Activated naive CD8-positive, alpha-beta T cell treated with anti-CD3 and anti-CD28 coated beads for 36 hours (primary cell): ENCODE measurements at places on chromosomes 7 and 10. TPM values are rescaled to one million over a fixed set of nuclear protein-coding genes. Genes with fewer than 3 reads are reported as not detected.

DNA sequence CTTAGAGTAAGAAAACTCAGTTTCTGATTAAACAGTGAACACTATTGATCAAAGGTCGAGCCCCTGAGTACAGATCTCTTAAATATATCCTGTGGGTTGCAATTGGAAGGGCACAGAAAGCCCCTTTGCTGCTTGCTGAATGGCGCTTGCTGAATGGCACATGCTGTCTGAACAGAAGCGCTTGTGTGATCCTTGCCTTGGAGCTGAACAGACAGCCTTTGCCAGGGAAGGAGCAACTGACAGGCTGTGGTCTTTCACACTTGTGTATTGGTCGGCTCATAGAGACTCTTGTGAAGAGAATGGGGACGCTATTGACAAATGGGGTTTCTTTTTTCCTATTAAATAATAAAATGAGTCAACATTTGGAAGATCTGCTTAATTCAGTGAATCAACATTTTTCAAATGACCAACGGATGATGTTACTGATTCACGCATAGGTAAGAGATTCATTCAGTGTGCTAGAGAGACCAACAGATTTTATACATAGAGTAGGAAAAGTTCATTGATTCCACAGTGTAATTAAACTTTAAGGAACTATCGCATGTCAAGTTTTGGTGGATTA is 99.4 kb upstream of the TNS3 start:
- DNase-seq, result no peak

DNA sequence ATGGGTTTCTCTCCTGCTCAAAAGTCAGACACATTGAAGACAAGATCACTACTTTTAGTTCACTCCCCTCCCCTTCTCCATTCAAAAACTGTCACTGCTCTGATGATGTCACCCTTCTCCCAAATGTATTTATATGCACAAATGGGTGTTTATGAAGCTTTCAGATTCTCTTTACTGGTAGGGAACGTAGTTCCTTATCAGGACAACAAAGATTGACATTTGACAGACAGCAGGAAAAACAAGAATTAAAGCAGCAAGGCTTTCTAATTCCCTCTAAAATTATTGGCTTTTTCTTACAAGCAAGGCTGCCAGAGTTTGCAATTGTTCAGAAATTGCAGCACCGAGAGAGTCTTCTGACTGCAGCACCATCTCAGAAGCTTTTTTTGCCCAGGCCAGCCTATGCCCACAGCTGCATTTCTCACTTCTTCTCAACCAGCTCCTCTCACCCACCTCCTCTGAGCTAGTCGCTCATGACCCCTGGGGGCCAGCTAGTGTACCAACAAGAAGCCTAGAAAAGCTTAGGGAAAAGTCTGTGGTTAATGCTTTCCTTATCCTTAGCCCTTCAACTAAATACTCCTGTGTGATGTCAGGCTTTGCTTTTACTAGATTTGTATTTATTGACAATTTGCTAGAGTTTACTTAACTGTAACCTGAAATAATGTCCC is 265.1 kb downstream of the HTR7 start:
- no peak for DNase-seq

DNA sequence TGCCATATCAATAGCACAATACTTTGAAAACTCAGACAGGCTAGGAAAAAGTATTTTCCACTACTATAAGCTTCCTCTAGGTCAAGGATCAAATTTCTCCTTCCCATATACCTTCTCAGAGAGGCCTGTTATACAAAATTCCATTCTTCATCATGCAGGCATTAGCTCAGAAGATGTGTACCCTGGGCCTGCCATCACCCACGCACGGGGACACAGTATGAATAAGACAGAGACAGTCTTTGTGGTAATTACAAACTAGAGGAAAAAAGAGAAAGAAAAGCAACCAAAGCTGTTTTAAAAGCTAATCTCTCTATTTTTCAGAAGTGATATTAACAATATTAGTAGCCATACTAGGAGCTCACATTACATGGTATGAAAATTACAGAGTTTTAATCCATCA is 236.8 kb upstream of the AOAH start:
- DNase-seq, result no peak

DNA sequence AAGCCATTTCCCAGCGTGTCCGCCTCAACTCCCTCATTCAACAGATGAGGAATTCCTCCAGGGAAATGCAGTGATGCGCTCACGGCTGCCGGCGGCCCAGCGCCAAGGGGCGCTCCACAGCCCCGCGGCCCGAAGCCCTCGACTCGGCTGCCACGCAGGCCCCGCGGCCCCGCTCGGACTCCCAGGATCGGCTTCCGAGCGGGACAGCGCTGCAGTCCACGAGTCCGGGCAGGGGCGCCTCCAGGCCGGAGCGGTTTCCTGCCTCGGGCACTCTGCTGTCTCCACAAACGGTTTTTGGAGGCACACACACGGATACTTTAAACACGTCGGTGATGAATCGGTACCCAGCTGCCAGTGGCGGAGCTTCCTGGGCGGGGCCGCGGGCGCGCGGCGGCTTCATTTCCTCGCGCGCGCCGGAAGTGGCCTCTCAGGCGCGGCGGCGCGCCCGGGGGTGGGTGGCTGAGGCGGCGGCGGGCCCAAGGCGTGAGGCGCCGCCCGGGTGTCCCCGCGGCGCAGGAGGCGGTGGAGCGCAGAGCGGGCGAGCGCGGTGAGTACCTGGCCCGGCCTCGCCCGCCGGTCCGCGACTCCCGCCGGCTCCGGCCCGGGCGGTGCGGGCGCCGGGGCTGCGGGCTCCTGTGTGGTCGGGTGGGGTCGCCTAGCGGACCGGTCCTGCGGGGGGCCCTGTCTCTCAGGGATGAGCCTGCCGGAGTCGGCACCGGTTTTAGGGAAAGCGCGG is at the start of gene CSGALNACT2:
Gene CSGALNACT2 (plus strand): TSS at position 425 of the 736 bp plus-strand sequence. CDS start 16,705 bp downstream, outside the sequence.
- peak; percentile 92 for DNase-seq

DNA sequence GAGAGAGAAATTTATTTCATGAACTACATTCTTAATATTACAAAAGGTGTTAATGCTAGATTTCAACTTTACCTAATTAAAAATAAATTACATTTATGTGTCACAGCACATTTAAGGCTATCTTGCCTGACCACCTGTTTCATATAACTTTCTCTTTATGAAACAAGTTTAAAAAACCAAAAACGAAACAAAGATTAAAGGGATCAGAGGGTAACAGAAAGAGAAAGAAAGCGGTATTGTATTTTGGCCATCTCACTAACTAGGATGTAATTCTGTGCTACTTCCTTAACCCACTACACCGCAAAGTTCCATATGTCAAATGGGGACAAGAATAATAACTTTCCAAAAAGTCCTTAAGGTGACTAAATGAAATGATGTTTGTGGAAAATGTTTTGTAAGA is 6.3 kb upstream of the RHOBTB1 start:
- no peak for DNase-seq

- no peak for DNase-seq
Observed at GRCh38 chr10:122352817-122353525, 21.5 kb upstream of the PLEKHA1 start.

GRCh38 chr7:110307776-110308175 is 783.2 kb upstream of the LRRN3 start:
- DNase-seq, result no peak

GRCh38 chr7:26397796-26398426 is 106.2 kb downstream of the SNX10 start:
- peak; percentile 44 for DNase-seq

GRCh38 chr10:26093229-26093628 is 123.3 kb upstream of the GAD2 start:
- no peak for DNase-seq

- no peak for DNase-seq
Observed at GRCh38 chr10:52665821-52666220, 106.8 kb downstream of the MBL2 start.

- no peak for DNase-seq
Observed at GRCh38 chr10:92758594-92758993, 68.8 kb downstream of the HHEX start.

- no peak for DNase-seq
Observed at GRCh38 chr7:106603346-106603745, 57.6 kb downstream of the CCDC71L start.

GRCh38 chr7:69537691-69538090 is 60.6 kb upstream of the AUTS2 start:
- no peak for DNase-seq

DNA sequence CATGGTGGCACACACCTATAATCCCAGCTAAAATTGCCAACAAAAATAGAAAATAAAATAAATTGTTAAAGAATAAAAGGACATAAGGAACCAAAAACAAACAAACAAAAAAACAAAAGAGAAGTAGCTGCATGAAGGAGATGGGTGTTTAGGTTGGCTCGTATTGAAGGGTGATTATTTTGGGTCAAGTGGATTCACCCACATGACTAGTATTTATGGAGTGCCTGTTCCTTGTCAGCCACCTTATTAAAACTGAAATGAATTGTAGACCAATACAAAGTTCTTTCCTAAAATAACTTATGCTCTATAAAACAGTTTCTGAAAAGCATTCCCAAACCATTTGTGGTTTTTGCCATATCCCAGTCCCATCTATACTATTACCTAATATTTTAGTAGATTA is 138.7 kb downstream of the BTAF1 start:
- DNase-seq, result no peak

DNA sequence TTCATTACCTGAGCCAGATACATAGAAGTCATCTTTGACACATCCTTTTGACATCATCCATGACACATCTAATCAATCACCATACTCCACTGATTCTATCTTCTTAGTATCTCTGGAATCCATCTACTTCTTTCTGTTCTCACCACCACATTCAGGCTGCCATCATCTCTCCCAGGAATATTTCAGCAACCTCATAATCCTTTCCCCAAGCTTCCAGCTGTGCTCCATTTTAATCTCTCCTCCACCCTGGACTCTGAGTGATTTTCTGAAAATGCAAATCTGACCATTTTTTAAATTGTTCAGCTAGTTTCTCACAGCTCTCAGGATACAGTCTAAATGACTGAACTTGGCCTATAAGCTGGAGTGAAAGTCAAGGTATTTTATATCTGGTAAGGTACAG is 2.5 kb upstream of the BTRC start:
- no peak for DNase-seq

GRCh38 chr10:30027057-30028005 is 32.1 kb downstream of the JCAD start:
- peak; percentile 87 for DNase-seq

- peak; percentile 26 for DNase-seq
Observed at GRCh38 chr10:47361293-47361692, 13.1 kb downstream of the RBP3 start.

GRCh38 chr7:142871260-142872105 is 14.1 kb downstream of the TRPV6 start:
- DNase-seq, result no peak

GRCh38 chr7:33143996-33144718 is 14.8 kb downstream of the BBS9 start:
- DNase-seq, result no peak

DNA sequence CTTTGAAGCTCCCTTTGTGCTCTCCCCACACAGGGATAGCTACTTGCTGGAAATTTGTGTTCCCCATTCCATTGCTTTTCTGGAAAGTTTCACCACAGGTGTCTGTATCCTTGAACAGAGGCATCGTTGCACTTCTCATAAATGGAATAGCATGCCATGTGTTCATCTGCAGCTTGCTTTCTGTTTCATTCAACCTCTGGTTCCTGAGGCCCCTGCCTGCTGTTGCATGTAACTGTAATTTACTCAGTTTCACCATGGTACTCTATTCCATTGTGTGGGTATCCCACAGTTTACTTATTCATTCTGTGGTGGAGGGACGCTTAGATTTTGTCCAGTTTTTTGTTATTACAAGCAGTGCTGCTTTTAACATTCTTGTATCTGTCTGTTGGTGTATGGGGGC is 32.0 kb downstream of the EEPD1 start:
- DNase-seq, result no peak

DNA sequence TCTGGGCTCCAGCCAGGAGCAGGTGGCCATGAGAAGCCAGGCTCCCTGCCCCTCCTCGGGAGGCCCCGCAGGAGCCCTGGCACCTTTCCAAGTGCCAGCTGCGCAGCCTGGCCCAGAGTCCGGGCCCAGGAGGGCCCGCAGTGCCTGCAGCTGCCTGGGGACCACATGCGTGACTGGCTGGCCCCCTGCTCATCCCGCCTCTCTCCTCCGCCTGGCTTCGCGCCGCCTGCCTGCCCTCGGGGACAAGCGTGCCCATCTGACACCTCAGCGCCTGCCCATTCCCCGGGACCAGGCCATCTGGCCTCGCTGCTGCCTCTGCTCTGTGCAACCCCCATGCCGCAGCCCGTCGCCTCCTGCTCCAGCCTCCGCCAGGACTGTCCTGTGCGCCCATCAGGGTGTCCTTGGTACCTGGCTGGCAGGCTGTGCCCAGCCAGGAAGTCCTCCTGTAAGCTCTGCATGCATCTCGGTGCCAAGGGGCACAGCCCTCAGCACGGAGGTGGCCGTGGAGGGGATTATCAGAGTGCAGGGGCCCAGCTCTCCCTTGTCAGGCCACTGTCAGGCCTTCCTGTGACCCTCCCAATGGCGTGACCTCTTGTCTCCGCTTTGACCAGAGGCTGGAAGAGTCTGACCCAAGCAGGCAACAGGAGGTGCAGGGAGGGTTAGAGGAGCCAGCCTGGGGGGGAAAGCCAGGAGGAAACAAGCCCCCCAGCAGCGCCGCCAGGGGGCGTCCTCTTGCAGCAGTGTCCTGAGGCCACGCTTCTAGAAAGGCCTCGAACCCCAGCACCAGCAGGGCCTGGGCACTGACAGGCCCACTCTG is 50.5 kb downstream of the TMEM209 start:
- no peak for DNase-seq

DNA sequence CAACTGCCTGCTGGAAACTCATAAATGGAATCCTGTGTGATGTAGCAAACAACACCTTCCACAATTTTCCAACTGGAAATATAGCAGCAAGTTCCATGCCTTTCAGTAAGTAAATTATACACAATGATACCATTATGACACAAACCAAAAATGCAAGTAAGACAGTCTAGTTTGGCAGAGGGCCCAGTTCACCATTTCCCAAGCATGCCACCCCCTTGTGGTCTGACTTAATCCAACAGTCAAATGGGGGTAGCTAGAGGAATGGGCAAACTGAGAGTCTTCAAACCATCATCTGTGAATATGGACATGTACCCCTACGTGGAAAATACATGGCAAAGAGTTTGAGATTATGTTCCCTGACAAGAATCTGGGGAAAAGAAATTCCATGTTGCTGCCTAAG is 137.6 kb upstream of the VWC2 start:
- no peak for DNase-seq

HERC4 gene
- 39.9 TPM for total RNA-seq

SERPINE1 gene
- total RNA-seq, result 0.06 TPM

WAPL gene
- total RNA-seq, result 53.3 TPM

SORCS3 gene
- not detected for total RNA-seq

TMEM26 gene
- not detected for total RNA-seq

PVRIG gene
- total RNA-seq, result 33.4 TPM

PMS2 gene
- 25.8 TPM for total RNA-seq

BEND7 gene
- not detected for total RNA-seq

MMP21 gene
- not detected for total RNA-seq

TBXAS1 gene
- 1.8 TPM for total RNA-seq

ELN gene
- not detected for total RNA-seq

EBF3 gene
- not detected for total RNA-seq
